ENCODE measurements at places on chromosomes 1 and 21.

DNA sequence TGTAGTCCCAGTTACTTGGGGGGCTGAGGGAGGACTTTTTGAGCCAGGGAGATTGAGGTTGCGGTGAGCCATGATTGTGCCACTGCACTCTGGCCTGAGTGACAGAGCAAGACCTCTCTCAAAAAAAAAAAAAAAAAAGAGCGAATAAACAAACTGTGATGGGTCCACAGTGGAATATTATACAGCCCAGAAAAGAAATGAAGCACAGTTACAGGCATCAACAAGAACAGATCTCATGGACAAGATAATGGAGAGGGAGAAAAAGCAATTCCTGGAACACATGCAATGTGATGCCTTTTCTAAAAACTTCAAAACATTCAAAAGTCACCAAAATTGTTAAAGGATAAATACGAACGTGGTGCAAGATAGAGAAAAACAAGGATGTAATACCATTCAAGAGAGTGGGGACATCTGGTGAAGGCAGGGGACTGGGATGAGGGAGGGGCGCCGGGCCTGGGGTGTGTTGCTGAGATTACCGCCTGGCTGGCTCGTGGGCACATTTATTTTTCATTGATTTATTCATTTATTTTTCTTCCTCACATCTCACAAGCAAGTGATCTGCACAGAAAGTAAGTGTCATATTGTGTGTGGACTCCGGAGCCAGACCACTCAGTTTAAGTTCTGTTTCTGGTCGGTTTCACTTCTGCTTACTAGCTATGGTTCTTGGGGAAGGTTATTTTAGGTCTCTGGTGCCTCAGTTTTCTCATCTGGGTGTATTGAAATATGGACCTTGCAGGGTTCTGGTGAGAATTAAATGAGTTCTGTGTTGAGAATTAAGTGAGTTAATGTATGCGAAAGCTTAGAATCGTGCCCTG lies 30.1 kb downstream of the ABCG1 start:
- no peak for DNase-seq
- peaks cover 32% of the 10 kb centered on the region for H3K27me3 ChIP-seq
- H3K27ac ChIP-seq: no peak overlapping the region
- H3K4me1 ChIP-seq: no peaks in the 10 kb centered on the region
- no peaks in the 10 kb centered on the region for H3K36me3 ChIP-seq

GRCh38 chr1:150997949-150998348 lies 8.8 kb downstream of the MINDY1 start:
- no peak overlapping the region for H3K27ac ChIP-seq
- H3K27me3 ChIP-seq: no peaks in the 10 kb centered on the region
- DNase-seq: no peak
- peaks cover 10% of the 10 kb centered on the region for H3K4me1 ChIP-seq

- peaks cover 20% of the 10 kb centered on the region for H3K4me1 ChIP-seq
- no peaks in the 10 kb centered on the region for H3K36me3 ChIP-seq
- no peak overlapping the region for H3K4me3 ChIP-seq
- H3K27ac ChIP-seq: no peak overlapping the region
- H3K27me3 ChIP-seq: no peaks in the 10 kb centered on the region
Measured at GRCh38 chr1:208174200-208174599, 70.0 kb downstream of the PLXNA2 start.

GRCh38 chr1:23845163-23845562 lies 19.9 kb upstream of the HMGCL start:
- DNase-seq: no peak
- no peaks in the 10 kb centered on the region for H3K27me3 ChIP-seq
- H3K36me3 ChIP-seq: peaks cover 49% of the 10 kb centered on the region
- H3K4me1 ChIP-seq: no peaks in the 10 kb centered on the region
- H3K27ac ChIP-seq: no peak overlapping the region

DNA sequence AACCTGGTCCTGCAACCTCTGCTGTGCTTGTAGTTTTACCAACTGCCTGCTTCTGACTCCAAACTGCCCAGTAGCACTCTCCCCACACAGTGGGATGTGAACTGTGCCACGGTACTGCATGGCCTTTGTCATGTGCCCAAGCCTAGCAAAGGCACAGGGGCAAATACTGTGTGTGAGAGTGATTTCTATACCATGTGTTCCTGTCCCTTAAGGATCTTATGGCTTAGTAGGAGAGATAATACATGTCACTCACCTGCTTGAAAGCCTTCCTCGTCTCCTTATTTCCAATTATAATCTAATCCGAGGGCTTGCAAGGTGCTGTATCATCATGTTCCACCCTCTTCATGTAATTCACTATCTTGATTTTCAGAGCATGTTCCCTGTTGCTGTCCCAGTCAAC lies 51.3 kb downstream of the UBE4B start:
- no peak overlapping the region for H3K27ac ChIP-seq
- DNase-seq: no peak
- H3K27me3 ChIP-seq: no peaks in the 10 kb centered on the region
- H3K36me3 ChIP-seq: peaks cover 8% of the 10 kb centered on the region
- H3K4me3 ChIP-seq: no peak overlapping the region
- H3K4me1 ChIP-seq: no peaks in the 10 kb centered on the region

- no peak for DNase-seq
- H3K4me1 ChIP-seq: peaks cover 11% of the 10 kb centered on the region
- H3K27ac ChIP-seq: no peak within 1 kb of the TSS
- H3K4me3 ChIP-seq: peak within 1 kb of the TSS; percentile 46
- peaks cover 52% of the 10 kb centered on the region for H3K27me3 ChIP-seq
- no peaks in the 10 kb centered on the region for H3K36me3 ChIP-seq
Measured at GRCh38 chr1:39788758-39789570, at the start of gene BMP8B. Gene BMP8B (minus strand): TSS chr1:39788865. CDS start chr1:39788485, 380 bp downstream.

GRCh38 chr1:150479927-150480352 lies 7.3 kb upstream of the TARS2 start:
- H3K27ac ChIP-seq: no peak overlapping the region
- H3K4me1 ChIP-seq: no peaks in the 10 kb centered on the region
- H3K36me3 ChIP-seq: no peaks in the 10 kb centered on the region

DNA sequence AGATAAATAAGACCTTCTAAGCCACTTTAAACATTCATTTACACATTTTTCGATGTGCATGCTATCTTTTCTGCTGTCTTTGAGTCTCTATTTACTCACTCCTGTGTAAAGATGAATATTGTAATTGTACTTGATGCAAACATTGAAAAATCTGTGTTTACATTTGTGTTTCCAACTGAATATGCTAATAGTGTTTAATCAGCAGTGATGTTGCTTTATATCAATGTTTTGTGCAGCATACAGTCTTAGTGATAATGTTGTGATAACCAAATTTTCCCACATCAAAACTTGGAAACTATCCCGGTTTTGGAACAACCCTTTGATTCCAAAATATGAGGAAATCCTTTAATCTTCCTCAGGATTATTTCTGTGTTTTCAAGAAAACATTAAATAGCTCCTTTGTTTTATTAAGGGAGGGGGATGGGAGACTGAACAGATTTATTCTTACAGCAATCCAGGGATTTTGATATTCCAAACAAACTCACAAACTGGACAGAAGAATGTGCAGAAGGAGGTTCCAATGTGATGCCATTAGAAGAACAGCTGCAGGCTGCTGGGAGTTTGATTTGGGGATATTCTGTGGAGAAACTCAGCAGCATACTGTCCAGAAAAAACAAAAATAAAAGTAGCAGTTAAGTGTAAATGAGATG lies 248.0 kb downstream of the S1PR1 start:
- H3K27me3 ChIP-seq: no peaks in the 10 kb centered on the region
- no peak for DNase-seq
- H3K36me3 ChIP-seq: no peaks in the 10 kb centered on the region
- H3K4me3 ChIP-seq: no peak overlapping the region

DNA sequence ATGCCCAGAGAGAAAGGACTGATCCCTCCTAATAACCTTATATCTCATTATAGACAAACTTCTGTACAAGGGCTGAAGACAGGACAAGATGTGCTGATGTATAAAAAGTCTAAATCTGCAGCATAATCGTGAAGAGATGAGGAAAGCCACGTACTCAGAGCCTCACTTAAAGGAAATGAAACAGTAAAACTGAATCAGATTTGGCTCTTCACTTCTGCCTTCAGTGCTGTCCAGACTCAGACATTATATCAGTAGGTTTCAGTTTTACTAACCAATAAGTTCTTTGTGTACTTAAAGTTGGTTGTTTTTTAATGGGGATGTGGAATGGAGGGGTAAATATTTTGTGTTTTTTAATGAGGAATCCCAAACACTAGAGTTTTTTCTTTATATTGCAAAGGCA lies 45.3 kb upstream of the RGS1 start:
- H3K4me3 ChIP-seq: no peak overlapping the region
- H3K27me3 ChIP-seq: no peaks in the 10 kb centered on the region
- H3K27ac ChIP-seq: peak overlapping the region; percentile 3

DNA sequence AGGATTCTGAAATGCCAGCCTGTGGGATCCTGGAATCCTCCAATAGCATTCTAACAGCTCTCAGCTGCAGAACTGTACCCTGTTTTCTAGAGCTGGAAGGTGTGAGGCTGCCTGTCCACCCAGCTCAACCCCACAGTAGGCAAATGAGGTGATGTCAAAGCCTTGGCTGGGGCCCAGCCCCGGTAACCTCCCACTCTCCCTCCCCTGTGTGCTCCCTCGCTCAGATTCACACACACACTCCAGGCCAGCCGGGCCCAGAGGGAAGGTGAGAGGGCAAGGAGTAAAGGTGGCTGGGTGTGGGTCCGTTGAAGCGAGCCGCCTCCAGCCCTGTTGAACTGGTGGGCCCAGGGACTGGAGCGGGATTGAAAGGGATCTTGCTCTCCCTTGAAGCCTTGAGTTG lies at the start of gene BSND:
BSND (plus strand) TSS at position 257 of the 400 bp plus-strand sequence. CDS start 254 bp downstream, outside the sequence.
- H3K27me3 ChIP-seq: peaks cover 46% of the 10 kb centered on the region
- no peak within 1 kb of the TSS for H3K4me3 ChIP-seq
- no peak for DNase-seq
- H3K4me1 ChIP-seq: no peaks in the 10 kb centered on the region
- no peaks in the 10 kb centered on the region for H3K36me3 ChIP-seq

DNA sequence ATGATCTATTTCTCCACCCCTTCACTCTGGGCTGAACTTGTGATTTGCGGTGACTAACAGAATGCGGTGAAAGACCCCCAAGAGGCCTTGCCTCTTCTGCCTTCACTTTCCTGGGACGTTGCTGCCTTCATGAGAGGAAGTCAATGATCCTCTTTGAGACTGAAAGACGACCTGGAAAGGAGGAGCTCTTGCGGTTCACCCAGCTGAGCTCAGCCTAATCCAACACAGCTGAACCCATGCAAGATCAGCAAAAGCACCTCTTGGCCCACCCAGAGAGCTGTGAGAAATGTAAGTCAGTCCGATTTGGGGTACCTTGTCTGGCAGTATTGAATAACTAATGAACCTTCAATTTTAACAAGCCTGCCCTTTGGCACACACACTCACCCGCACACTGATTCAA lies 767.4 kb upstream of the TPTE start:
- H3K27ac ChIP-seq: no peak overlapping the region
- DNase-seq: no peak
- no peaks in the 10 kb centered on the region for H3K4me1 ChIP-seq
- no peak overlapping the region for H3K4me3 ChIP-seq
- no peaks in the 10 kb centered on the region for H3K27me3 ChIP-seq

- H3K4me3 ChIP-seq: no peak overlapping the region
- no peak for DNase-seq
- H3K27me3 ChIP-seq: no peaks in the 10 kb centered on the region
- H3K36me3 ChIP-seq: peaks cover 51% of the 10 kb centered on the region
Measured at GRCh38 chr1:202580619-202581018, 129.6 kb downstream of the SYT2 start.

DNA sequence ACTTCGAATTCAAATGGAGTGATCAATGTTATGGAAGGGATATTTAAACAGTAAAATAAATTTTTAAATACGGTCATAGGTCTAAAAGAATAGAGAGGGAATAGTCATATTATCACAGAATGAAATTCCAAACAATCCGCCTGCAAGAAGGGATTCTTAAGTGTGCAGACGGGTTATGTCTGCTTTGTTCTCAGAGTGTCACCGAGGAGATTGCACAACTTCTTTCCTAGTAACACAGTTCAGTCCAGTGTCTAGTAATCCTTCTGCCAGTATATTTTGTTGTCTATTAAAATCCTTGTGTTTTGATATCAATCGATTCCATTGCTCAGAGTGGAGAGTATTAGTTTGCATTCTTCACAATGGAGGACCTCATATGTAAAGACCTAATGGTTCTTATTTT lies 48.4 kb downstream of the LRRC53 start:
- no peak for DNase-seq
- no peaks in the 10 kb centered on the region for H3K36me3 ChIP-seq
- no peak overlapping the region for H3K27ac ChIP-seq
- H3K4me3 ChIP-seq: no peak overlapping the region
- H3K27me3 ChIP-seq: no peaks in the 10 kb centered on the region

DNA sequence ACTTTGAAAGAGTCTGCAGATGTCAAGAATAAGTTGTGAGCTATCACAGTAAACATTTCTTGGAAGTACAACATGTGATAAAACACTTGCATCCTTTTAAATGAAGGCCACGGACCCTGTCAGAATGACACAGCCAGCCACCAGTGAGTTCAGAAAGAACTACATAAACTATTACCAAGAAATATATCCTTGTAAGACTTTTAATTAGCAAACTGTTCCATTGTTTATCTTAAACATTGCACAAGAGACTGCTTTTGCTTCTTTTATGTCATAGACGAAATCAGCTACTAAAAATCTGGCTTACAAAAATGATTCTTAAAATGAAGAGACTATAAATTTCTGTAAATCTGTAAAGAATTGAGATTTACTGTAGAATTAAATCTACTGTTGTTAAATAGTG lies 17.9 kb downstream of the LRRC7 start:
- H3K27ac ChIP-seq: no peak overlapping the region
- no peaks in the 10 kb centered on the region for H3K27me3 ChIP-seq
- no peaks in the 10 kb centered on the region for H3K36me3 ChIP-seq
- DNase-seq: no peak
- H3K4me3 ChIP-seq: no peak overlapping the region
- no peaks in the 10 kb centered on the region for H3K4me1 ChIP-seq

DNA sequence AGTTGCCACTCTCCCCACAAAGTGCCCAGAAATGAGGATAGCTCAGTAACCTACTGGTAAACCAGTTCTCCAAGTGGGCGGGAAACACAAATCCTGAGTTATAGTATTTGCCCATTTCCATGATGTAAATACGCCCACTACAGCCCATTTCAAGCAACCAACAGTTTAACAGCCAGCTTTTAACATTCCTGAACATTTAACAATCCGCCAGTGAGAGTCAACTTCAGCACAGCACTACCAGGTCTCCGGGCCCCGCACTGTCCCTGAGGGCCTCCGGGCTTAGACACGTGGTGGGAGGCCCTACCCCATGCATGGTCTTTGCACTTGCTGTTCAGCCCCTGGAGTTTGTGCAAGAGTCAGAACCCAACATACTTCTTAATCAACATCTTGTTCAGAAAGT lies 132.0 kb upstream of the CTTNBP2NL start:
- no peaks in the 10 kb centered on the region for H3K4me1 ChIP-seq
- no peaks in the 10 kb centered on the region for H3K36me3 ChIP-seq
- no peaks in the 10 kb centered on the region for H3K27me3 ChIP-seq
- no peak overlapping the region for H3K27ac ChIP-seq
- no peak overlapping the region for H3K4me3 ChIP-seq
